Breast epithelium (tissue), 4 donors: ENCODE measurements at places on chromosomes 6 and 20. TPM values are rescaled to one million over a fixed set of nuclear protein-coding genes. Genes with fewer than 3 reads are reported as not detected.

DYNLT2 gene
- 2.6 TPM for total RNA-seq

DNA sequence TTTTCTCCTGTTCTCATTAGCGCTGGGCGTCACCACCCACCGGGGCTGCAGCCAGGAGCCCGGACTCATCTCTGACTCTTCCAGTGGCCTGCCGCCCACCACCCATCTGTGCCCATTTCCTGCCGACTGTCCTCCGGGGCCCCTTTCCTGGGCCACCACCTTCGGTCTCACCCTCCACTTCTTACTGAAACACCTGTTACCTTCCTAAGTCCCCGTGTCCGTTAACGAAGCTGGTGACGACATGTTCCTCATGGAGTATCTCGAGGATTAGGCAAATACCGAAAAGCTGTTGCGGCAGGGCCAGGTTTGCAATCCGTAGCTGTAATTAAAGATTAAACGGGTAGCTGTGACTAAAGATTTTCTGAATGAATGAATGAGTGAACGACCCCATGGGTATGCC lies 80.2 kb downstream of the SRC start:
- DNase-seq, result no peak

GRCh38 chr6:147879031-147879580 lies 370.6 kb downstream of the SAMD5 start:
- DNase-seq, result no peak

DNA sequence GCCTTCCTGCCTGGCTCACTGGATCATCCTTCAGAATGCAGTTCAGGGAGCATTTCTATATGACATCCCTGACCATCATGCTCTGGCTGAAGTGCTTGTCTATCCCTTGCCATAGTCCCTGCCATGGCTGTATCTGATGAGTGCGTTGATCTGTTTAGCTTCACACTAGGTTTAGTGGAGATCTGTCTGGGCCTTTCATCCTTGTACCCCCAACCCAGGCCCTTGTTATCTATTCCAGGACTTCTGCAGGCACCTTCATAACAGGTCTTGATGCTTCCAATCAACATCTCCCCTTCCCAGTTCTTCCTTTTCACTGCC lies 102.4 kb downstream of the QRSL1 start:
- no peak for DNase-seq

FLRT3 gene
- under 0.01 TPM for total RNA-seq

DNA sequence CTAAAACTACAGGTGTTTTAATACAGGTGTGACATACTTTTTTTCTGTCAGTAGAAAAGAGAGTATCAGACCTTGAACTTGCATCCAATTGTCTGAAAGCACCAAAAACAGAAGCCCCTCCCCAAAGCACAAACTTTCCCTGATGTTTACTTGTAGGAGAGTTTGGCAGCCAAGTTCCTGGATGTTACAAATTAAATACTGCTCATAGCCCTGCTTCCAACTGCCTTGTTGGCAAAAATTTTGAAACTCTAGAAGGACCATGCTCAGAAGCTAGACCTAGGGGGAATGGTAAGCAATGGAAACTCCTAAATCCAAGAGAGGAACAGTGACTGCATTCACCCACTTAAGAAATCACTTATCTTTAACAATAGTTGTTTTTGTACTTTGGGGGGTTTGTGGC lies 17.0 kb upstream of the ARG1 start:
- DNase-seq, result no peak
